ENCODE measurements at places on chromosomes 1 and 21. TPM values are rescaled to one million over a fixed set of nuclear protein-coding genes. Genes with fewer than 3 reads are reported as not detected.

S100A7 gene
- not detected for polyA plus RNA-seq

TTC39A gene
- not detected for polyA plus RNA-seq

TRIM58 gene
- polyA plus RNA-seq: 0.08 TPM

GJA5 gene
- not detected for polyA plus RNA-seq

ATP5PF gene
- 366 TPM for polyA plus RNA-seq

NBL1 gene
- polyA plus RNA-seq: 8.1 TPM

ZNF695 gene
- polyA plus RNA-seq: not detected

ADGRL2 gene
- not detected for polyA plus RNA-seq

OR2AK2 gene
- polyA plus RNA-seq: not detected

CYP4X1 gene
- not detected for polyA plus RNA-seq

ZNF648 gene
- not detected for polyA plus RNA-seq

PLA2G2D gene
- not detected for polyA plus RNA-seq

CLCA1 gene
- polyA plus RNA-seq: not detected

HTR6 gene
- not detected for polyA plus RNA-seq

PCP4L1 gene
- polyA plus RNA-seq: not detected

VWA5B1 gene
- not detected for polyA plus RNA-seq

RHD gene
- polyA plus RNA-seq: 0.46 TPM

MRPL24 gene
- 92.2 TPM for polyA plus RNA-seq

TSPAN1 gene
- polyA plus RNA-seq: not detected

SPRR2A gene
- not detected for polyA plus RNA-seq

MRTO4 gene
- 28.5 TPM for polyA plus RNA-seq

OR10J5 gene
- not detected for polyA plus RNA-seq

C8A gene
- not detected for polyA plus RNA-seq

SPRR2F gene
- polyA plus RNA-seq: not detected

Measured in CD8-positive, alpha-beta memory T cell (primary cell).